ENCODE measurements at places on chromosomes 2 and 18.

GRCh38 chr2:84966731-84967130 lies 4.2 kb upstream of the KCMF1 start:
- no peak for DNase-seq

DNA sequence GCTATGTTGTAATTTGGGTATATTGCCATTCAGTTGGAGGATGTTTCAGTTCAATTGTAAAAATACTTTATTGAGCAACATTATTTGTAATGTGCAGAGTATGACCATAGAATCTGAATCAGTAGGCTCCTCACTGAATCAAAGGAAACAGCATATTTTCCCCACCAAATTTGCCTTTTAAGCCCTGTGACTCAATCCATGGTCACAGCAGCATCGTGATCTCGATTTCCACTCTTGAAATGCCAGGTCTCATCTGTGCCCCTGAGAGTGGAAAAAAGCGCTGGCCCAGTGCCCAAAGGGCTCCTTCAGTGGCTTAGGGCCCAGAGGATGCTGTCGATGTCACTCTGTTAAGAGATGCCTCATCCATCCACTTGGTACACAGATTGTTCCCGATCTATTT lies 57.5 kb downstream of the FHOD3 start:
- no peak for DNase-seq

- DNase-seq, result no peak
These were observed 17.2 kb downstream of the CLK1 start for GRCh38 chr2:200847269-200847668.

DNA sequence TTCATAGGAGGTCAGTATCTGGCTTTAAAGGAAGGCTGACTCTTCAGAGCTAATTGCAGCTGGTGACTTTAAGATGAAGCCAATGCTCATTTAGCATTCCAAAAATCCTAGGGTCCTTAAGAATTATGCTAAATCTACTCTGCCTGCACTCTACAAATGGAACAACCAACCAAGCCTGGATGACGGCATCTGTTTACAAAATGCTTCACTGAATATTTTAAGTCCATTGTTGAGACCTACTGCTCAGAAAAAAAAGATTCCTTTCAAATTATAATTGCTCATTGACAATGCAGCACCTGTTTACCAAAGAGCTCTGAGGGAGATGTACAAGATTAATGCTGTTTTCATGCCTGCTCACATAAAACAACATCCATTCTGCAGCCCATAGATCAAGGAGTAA lies 31.4 kb downstream of the YWHAQ start:
- DNase-seq, result no peak

GRCh38 chr2:64196963-64197362 lies 52.7 kb upstream of the PELI1 start:
- DNase-seq, result no peak

GRCh38 chr2:238861766-238862315 lies 14.0 kb downstream of the TWIST2 start:
- no peak for DNase-seq

Data from CD4-positive, alpha-beta T cell treated with Interleukin-4 for 4 hours (primary cell).